ENCODE measurements at places on chromosomes 6 and 20.

DNA sequence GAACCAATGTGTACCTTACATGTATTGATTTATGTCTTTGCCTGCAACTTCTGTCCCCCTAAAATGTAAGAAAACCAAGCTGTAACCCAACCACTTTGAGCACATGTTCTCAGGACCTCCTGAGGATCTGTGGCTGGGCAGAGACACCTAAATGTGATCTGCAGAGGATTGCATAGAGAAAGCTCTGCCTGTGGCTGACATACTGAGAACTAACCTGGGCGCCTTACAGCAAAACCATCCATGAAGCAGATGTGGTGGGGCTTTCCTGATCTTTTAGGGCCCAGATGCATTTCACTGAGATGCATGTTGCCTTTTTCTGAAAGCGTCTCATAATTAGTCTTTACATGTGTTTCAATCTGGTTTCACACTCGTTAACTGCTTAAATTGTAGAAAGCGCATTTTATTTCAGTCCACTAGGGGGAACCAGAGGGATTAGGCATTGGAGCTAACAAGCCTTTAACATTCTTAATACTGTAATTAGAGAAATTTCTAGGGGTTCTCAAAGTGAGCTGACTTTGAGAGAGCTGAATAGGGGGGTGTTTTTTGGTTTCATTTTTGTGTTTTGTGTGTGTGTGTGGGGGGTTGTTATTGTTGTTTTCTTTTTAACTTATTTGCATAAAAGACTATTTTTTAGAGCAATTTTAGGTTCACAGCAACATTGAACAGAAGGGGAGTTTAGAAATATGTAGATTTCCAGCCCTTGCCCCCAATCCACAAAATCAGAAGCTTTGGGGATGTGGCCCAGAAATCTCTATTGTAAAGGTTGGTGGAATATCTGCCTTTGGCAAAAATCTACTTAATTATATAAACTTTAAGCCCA, 50.9 kb upstream of the FAM184A start:
- peak; percentile 68 for DNase-seq

- DNase-seq = peak; percentile 85
Measured at GRCh38 chr20:33993576-33994221, at the start of gene RALY. Gene RALY, plus strand, starts transcription at chr20:33993911. Its CDS starts 78,164 bp downstream, at chr20:34072075.

DNA sequence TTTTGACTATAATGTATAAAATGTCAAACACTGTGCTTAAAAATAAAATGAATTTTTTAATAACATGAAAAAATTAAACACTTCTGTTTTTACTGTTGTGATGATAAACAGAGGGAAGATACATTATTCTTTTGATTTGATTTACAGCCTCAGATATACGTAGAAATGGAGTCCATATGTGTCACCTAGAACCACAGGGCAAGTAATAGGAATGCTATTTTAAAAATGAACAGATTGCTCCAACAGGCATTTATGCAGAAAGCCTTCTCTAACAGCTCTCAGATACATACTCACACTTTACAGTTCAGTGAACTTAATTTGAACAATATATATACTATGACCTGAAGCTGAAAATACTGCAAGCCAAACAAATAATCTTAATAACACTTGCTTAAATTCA, 1551.0 kb downstream of the GRIK2 start:
- DNase-seq = no peak

- no peak for DNase-seq
Measured at GRCh38 chr20:57393321-57394120, 2.3 kb downstream of the RBM38 start.

DNA sequence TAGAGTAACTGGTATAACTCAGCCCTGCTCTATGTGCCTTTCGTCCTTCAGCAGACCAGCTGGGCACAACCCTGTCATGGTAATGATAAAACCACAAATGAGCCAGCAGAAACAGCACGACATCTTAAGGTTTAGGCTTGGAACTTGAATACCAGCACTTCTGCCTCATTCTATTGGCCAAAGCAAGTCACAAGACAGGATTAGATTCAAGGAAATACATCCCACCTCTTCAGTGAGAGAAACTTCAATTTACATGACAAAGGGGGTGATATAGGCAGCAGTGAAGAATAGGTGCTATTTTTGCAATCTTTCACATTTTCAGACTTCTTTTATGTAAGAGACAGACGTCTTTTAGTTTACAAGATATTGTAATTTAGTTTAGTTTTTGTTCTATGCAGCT, 69.8 kb upstream of the SLC35F1 start:
- no peak for DNase-seq

GRCh38 chr6:129889580-129889979, 28.5 kb upstream of the TMEM244 start:
- no peak for DNase-seq

- no peak for DNase-seq
Measured at GRCh38 chr6:127897484-127897883, 3.4 kb downstream of the THEMIS start.

DNA sequence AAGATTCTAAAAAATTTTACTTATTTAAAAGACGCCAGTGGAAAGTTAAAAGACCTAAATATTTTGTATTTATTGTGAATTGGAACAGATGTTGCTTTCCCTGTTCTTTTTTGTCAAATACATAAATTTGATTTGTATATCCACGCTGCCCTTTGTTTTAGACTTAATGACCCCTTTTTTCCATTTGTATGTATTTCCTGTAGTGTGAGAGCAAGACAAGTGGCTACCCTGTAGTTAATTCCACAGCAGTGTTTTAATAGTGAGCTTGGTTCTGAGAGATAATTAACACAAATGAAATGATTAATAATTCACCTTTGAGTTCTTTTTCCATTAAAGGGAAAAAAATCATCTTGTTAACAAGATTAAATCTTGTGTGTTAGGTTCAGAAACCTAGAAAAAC, 16.6 kb downstream of the SH3BGRL2 start:
- DNase-seq = no peak

DNA sequence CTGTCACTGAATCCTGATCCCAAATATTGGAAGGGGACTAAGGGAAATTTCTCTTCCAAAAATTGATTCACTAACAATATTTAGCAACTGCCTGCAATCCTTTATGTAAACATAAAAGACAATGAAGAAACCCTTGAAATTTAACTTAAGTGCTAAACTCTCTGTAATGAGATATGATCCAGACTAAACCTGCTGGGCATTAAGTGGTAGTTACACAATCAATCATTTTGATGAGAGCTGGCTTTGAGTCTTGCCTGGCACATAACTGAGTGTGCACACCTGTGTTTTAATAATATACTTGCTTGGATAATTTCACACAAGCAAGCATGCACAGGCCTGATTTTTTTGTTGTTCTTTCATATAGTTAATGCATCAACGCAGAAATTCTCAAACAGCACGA, 9.8 kb upstream of the ZFP64 start:
- no peak for DNase-seq

DNA sequence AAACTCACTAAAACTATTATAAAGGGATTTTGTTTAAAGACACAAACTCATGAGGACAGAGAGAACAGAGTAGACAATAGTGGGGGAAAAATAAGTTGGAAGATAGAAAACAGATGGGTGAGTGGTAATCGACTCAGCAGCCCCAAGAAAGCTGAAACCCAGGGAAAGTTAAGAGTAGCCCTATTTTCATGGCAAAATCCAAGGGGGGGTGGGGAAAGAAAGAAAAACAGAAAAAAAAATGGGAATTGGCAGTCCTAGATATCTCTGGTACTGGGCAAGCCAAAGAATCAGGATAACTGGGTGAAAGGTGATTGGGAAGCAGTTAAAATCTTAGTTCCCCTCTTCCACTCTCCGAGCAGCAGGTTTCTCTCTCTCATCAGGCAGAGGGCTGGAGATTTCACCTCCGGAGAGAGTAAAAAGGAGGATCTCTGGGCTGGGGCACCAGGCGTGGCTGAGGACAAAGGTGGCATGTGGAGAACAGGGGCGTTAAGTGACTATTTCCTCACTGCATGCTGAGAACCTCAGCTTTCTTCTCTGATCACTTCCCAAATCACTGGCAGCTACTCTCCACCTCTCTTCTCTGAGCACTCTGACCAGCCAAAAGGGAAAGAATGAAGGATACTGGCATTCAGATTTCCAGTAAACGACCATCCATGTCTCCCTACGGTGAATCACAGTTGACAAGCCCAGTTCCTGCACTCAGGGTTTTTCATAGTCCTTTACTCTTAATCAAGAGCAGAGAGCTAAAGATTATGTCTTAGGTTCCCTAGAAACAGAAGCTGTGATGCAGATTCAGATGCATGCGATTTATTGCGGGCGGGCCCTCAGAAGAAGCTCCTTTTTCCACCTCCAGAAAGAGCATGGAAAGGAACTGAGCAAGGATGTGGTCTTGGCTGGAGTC, 7.3 kb upstream of the RNF24 start:
- no peak for DNase-seq

- DNase-seq = no peak
Measured at GRCh38 chr6:127554435-127555006, 22.5 kb upstream of the C6orf58 start.

GRCh38 chr20:9302091-9302462, 212.3 kb upstream of the LAMP5 start:
- DNase-seq = no peak

- DNase-seq = no peak
Measured at GRCh38 chr20:50957276-50957675, 1.1 kb downstream of the DPM1 start.

DNA sequence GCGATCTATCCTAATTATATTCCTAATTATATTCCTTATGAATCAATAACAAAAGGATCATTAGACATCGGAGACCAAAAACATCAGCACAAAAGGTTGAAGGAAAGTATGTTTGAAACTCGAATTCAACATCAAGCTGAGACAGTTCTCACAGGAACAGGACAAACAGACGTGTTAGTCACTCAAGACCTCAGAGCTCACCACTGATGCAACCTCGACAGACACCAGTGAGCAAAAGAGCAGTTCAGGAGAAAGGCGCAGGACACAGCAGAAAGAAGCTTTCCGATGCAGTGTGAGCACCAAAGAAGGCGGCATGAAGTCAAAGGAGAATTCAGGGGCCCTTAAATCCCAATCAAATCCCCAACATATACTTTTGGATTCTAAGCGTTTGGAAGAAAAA, 6.3 kb upstream of the RAMACL start:
- no peak for DNase-seq

GRCh38 chr6:97053643-97054411, 129.3 kb downstream of the KLHL32 start:
- DNase-seq = peak; percentile 53

DNA sequence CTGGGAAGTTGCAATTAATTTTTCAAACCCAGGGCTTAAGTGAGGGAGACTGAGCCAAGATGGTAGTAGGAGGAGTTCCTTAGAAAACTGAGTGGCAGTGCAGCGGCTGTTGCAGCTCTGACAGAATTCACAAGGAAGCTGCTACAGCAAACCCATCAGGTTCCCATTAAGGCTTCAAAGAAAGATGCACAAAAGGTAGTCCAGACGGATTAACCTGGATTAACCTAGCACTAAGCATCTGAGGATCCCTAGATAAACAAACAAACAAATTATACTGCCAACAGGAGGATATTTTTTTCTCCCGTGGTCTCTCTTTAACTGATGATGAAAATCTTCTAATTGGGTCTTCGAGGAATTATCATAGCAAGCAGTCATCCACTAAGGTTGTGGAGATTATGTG, 5.2 kb downstream of the TENT5A start:
- DNase-seq = no peak

- no peak for DNase-seq
Measured at GRCh38 chr6:127833336-127833735, 67.5 kb downstream of the THEMIS start.

- no peak for DNase-seq
Measured at GRCh38 chr20:38548356-38549083, 32.5 kb upstream of the ADIG start.

- no peak for DNase-seq
Measured at GRCh38 chr6:157974967-157975366, 6.7 kb upstream of the SYNJ2 start.

GRCh38 chr6:49787176-49787575, at the start of gene PGK2:
Gene PGK2, minus strand, starts transcription at chr6:49787285. Its CDS starts 98 bp downstream, at chr6:49787187.
- no peak for DNase-seq

DNA sequence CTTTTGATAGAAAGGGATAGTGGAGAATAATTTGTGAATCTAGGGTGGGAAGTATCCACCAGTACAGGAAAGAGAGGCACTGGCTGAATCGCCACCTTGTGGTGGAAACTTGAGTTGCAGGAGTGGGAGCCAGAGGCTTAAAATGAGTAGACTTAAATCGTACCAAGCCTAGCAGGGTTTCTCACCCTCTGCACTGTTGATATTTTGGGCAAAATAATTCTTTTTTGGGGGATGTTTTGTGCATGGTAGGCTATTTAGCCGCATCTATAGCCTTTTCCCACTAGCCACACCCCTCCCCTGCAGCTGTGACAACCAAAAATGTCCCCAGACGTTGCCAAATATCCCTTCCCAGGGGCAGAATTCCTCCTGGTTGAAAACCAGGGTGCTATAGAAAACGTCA, 119.1 kb downstream of the DHX35 start:
- peak; percentile 71 for DNase-seq

GRCh38 chr6:68575765-68576439, 59.2 kb upstream of the ADGRB3 start:
- peak; percentile 60 for DNase-seq

DNA sequence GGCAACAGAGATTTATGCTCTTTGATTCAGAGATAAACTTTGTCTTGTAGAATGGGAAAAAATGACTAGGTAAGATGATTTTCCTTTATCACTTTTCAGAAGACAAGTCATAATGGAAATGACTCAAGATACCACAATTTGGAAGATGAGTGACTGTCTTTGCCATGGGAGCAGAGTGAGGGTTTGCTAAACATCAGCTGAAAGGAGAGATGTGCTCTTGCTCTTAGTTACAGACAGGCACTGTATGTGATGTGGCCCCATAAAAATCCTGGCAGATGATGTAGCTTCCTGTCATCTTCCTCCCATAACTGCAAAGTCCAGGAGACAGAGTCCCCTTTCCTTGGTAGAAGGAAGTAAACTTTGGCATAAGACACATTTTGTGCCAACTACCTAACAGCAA, 47.6 kb downstream of the BACH2 start:
- no peak for DNase-seq

DNA sequence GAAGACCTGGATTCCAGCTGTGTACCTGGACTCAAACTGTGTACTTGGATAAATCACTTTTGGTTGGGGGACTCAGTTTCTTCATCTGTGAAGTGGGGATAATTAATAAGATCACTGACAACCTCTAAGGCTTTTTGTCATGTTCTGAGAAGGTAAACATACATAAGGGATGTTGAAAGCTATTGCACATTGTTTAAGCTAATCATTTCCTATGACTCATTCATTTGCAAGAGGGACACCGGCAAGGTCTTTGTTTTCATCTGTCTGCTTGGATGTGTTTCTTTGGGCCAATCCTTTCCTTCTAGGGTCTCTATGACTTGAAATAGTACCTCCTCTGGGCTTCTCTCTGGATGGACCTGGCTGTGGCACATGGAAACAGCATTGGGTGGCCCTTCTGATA, 6.8 kb downstream of the PROKR2 start:
- no peak for DNase-seq

DNA sequence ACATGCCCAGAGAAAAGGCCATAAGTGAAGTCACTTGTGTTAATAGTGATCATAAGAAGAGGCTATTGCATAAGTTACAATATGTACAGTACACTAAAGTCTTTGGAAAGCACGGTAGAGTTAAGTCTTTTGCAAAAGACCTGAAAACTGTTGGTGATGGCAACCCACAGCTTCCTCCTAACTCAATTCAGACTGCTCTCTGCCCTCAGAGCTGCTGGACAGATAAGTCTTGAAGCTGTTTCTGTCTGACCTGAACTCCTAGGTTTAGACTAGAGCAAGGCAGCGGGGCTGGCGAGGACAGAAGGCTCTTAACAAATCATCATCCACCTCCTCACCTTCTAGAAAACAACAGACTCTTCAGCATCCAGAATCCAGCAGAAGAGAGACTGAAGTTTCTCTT, 125.4 kb downstream of the CD24 start:
- no peak for DNase-seq

All from hippocampal formation (tissue), 2 donors.